ENCODE measurements at places on chromosomes 12 and 14.
A peak's percentile ranks its signal among the peaks of the same experiment; 100 is the strongest.

GRCh38 chr14:104286496-104286895 is 148.1 kb downstream of the KIF26A start:
- no peak for DNase-seq

GRCh38 chr12:131116468-131117117 is 162.9 kb downstream of the ADGRD1 start:
- DNase-seq = no peak

DNA sequence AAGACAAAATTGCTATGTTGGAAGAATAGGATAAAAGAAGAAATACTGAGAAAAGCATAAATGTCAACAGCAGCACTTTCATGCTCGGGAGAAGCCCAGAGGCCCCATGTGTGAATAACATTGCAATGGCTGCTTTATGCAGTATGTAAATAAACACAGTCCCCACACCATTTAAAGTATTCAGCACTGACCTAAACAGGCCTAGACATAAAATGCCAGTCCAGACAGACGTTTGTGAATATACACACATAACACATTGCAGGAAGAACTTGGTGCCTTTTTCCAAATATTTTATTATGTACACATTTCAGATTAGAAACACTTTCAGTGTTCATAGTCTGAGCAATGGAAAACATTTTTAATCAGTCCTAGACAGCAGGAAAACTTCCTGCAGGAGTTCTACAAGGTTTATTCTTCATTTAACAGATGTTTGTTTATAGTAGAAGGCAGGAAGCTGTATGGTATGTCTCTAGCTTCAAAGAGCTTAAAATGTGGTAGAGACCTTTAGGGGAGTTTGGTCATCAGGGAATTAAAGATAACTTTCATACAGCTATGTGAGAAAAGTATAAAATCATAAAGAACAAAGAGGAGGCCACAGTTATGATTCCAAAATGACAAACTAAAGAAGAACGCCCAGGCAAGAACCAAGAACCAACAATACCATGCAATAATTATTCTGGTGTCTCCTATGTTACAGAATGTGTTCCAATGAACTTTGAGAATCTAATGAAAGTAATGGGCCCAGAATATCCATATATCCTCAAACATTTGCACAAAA is 30.6 kb upstream of the SLC38A2 start:
- peak; percentile 31 for DNase-seq

GRCh38 chr14:99192028-99192621 is 79.9 kb downstream of the BCL11B start:
- DNase-seq = peak; percentile 36

DNA sequence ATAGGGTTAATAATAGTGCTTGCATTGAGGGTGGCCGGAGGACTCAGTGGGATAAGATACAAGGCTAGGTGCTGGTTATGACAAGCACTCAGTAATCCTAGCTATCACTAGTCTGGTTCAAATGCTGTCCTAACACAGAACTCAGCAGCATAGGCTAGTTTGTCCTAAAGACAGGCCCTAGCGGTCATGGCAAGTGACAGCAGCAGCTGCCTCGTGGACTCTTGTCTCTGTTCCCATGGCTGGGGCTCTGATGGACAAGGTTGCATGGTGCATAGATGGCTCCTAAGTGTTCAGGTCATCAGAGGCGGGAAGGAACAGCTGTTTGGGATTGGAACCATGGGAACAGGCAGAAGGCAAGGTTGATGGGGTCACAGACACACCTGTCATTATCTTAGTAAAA is 42.4 kb upstream of the IGF1 start:
- no peak for DNase-seq

DNA sequence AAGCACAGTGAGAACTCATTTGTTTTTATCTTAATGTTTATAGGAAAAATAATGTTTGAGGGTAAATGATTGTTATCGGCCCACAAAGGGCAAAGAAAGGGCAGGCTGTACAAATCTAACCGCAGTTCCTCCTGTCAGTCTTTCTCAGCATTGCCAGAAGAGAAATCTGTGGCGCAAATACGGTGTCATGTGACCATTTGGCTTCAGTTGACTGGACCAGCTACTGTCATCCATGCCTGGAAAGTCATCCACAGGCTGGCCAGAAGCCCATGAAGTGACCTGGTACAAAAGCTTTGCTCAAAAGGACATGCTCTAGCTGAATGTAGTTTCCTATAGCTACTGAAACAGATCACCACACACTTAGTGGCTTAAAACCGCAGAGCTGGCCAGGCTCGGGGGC is 43.6 kb downstream of the HCAR2 start:
- DNase-seq = no peak

DNA sequence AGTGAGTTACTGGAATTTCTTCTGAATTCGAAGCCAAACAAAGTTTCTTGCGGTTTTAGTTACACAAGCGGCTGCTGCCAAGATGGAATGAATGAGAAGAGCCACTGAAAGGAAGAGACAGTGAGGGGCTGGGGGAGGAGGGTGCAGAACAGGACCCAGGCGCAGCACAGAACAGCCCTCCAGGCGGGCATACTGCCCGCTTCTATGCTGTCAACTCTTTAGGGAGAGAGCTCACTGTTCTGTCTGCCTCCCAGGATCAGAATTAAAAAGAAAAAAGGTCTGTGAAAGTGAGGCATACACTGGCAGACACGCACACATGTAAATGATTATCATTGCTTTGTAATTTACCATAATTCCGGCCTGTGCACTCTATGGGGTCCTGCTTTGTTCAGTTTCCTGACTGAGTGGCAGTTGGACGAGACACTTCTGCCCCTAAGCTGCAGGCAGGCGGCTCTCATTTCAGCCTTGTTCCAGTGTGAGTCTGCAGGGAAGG is 231.6 kb downstream of the CACNA1C start:
- DNase-seq = peak; percentile 72

DNA sequence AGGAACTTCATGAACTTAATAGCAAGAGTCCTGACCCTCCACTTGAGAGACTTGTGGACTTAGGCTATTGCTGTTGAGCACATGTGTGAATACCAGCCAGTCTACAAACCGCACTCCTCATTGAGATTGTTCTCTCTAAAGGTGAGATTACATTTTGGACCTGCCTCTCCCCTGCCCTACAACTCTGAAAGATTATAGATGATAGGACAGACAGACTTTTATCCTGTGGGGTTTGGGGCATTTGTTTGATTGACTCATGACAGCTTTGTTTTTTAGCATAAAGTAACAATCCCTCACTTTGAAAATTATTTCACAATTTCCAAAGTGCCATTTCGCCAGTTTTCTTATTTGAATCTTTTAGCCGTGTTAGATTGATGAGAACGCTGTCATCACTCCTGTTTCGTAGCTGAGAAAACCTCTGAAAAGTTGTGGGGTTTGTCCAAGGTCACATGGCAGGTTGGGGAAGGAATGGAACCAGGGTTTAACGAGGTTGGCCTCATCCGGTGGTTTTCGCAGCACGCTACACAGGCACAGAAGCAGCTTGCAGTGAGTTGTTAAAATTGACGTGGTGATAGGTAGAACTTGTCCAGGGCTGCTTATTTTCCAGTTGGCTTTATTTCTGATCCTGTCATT is 836 bp downstream of the EVL start:
- DNase-seq = no peak

- peak; percentile 3 for DNase-seq
Measured at GRCh38 chr14:69321601-69322330, 61.8 kb downstream of the GALNT16 start.

- DNase-seq = peak; percentile 71
Measured at GRCh38 chr12:65881348-65881961, 57.2 kb downstream of the HMGA2 start.

GRCh38 chr12:54983536-54984101 is 943 bp downstream of the TESPA1 start:
- DNase-seq = no peak

DNA sequence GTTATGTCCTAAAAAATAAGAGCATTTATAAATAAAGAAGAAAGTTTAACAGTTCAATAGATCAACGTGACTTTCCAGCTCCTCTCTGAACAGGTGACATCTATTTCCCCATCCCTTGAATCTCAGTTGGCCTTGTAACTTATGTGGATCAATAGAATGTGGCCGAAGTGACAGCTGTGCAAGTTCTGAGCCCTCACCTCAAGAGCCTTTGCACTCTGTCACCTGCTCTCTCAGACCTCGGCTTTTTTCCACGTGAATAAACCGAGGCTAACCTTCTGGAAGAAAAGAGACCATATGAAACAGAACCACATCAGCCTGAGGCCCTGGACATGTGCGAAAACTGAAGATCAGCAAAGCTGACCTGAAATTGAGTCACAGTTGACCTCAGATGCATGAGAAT is 253.0 kb downstream of the DAD1 start:
- no peak for DNase-seq

- no peak for DNase-seq
Measured at GRCh38 chr14:104530646-104531045, 48.9 kb upstream of the C14orf180 start.

GRCh38 chr12:7092229-7092985 is at the start of gene C1R:
TSS of gene C1R (minus strand) at chr12:7092445. CDS start at chr12:7092388, 57 bp downstream.
- DNase-seq = peak; percentile 75

DNA sequence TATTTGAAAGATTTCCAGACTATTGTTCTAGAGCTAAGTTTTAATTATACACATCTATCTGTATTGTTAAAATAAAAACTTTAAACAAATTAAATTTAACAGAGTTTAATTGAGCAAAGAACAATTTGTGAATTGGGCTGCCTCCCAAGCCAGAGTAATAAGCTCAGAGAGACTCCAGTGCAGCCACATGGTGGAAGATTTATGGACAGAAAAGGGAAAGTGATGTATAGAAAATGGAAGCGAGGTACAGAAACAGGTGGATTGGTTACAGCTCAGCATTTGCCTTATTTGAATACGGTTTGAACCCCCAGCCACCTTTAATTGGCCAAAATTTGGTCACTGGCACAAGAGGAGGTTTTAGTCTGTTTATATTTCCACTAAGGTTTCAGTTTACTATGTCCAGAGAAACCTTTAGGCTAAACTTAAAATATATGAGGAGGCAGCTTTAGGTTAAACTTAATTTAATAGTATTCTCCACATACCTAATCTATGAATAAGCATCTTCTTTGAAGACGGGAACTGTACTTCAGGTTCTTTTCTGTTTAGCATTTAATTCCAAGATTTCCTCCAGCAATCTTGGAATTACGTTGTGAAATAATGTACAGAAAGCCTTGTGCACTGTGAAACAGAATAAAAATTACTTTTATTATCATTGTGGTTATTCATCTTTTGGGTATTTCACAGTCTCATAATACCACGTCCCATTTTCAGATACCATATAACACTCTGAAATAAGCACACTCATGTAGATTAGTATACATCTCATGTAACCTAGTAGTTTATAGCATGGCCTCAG is 19.4 kb downstream of the SRGAP1 start:
- no peak for DNase-seq

Measured in skeletal muscle cell (primary cell).